ENCODE measurements at places on chromosomes 2 and 18.
A peak's percentile ranks its signal among the peaks of the same experiment; 100 is the strongest.

DNA sequence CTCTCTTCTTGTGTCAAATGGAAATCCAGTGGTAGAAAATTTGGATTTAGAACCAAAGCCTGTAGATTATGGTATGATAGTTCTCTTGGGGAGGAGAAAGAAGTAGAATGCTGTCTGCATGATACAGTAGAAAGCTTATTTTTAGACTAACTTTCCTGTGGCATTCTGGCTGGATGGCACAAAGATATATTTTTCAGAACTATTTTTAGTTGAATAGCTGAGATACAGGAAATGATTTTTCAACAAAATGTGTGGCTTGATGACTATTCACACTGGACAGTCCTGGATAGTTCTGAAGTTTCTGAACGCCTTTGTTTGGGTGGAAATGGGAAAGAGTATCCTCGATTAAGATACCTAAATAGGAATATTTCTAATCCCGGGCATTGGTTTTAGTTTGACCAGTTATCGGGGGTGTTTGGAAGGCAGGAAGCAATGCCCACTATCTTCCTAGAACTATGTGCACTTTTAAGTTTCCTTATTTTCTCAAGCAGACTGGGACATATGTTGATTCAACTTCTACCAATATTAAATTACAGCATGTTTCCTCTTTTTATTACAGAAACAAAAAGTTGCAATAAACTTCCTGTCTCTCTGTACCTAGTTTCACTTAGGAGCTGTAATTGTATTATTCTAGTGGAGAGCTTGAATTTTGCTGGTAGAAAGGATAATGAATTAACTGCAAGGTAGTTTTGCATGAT, 32.1 kb downstream of the GDF7 start:
- no peaks in the 10 kb centered on the region for H3K27me3 ChIP-seq
- H3K27ac ChIP-seq, result no peak overlapping the region
- no peaks in the 10 kb centered on the region for H3K36me3 ChIP-seq
- no peak for DNase-seq
- H3K4me3 ChIP-seq, result peak overlapping the region; percentile 73

- peak; percentile 84 for DNase-seq
- peaks cover 75% of the 10 kb centered on the region for H3K4me1 ChIP-seq
- peak overlapping the region; percentile 70 for H3K4me3 ChIP-seq
- H3K27ac ChIP-seq, result peak overlapping the region; percentile 95
- no peaks in the 10 kb centered on the region for H3K36me3 ChIP-seq
These were observed 74.4 kb upstream of the MAP4K4 start for GRCh38 chr2:101623031-101623521.

- peaks cover 2% of the 10 kb centered on the region for H3K36me3 ChIP-seq
- no peak for DNase-seq
- H3K27ac ChIP-seq, result no peak overlapping the region
These were observed 298.9 kb upstream of the TCF4 start for GRCh38 chr18:55886886-55887285.

DNA sequence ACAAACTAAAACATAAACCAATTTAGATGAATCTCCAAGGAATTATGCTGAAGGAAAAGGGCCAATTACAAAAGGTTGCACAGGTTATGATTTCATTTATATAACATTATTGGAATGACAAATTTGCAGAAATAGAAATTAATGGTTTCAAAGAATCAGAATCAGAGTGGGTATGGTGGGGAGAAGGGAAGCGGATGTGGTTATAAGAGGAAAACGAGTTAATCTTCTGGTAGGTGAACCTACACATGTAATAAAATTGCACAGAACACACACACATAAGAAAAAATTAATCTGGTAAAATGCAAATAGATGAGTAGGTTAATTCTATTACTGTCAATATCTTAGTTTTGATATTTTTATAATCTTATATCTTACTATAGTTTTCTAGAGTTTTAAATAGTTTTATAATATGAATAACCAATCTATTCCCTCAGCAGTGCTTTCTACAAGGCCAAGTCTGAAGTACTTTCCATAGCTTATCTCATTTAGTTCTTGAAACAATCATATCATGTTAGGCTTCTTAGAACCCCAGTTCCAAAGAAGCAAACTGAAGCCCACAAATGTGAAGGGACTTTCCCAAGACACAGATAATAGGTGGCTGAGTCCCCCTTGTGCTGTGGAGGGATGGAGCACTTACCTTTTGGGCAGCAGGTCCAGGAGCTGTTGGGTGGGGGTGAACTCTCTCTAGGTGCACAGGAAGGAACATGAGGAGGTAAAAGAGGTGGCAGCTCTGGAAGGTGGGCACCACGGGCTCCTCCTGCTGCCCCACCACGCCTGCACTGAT, 31.5 kb downstream of the ZNF519 start:
- no peak for DNase-seq
- H3K27ac ChIP-seq, result no peak overlapping the region
- H3K27me3 ChIP-seq, result no peaks in the 10 kb centered on the region
- H3K4me3 ChIP-seq, result no peak overlapping the region

DNA sequence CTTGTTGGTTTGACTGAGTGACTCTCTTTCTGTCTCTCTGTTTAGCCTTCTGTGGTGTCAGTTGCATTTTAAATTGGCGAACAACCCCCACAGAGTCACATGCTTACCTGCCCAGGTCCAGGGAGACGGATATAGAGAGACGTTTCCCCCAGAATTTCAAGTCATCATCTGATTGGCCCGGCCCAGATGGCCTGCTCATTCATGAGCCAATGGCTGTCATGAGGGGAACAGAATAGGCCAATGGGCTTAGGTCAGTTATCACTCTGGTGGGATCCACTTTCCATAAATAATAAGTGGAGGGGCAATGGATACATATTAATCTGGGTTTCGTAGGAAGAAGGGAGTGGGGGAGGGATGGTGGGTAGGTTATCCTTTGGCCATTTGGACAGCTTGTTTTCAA, 150.0 kb upstream of the SPRED2 start:
- no peak overlapping the region for H3K27ac ChIP-seq
- H3K4me1 ChIP-seq, result peaks cover 9% of the 10 kb centered on the region
- H3K27me3 ChIP-seq, result no peaks in the 10 kb centered on the region
- H3K4me3 ChIP-seq, result no peak overlapping the region
- no peaks in the 10 kb centered on the region for H3K36me3 ChIP-seq

DNA sequence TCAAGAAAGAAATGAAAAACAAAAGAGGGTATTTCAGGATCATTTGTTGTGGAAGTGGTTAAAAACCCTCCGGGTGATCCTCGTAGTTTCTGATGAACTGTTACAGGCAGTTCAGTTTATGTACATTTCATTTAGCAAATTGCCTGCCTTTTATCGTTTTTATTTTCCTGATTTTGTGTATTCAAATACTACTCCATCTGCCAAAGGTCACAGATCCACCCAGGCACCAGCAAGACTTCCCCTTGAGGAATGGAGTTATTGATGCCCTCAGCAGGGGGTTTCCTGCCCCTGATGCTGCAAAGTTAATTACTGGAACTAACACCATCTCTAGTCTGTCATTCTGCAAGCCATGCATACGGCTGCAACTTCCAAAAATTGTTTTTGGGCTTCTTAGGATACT, 641.9 kb downstream of the SLC4A3 start:
- no peak overlapping the region for H3K4me3 ChIP-seq
- no peaks in the 10 kb centered on the region for H3K27me3 ChIP-seq
- DNase-seq, result no peak

DNA sequence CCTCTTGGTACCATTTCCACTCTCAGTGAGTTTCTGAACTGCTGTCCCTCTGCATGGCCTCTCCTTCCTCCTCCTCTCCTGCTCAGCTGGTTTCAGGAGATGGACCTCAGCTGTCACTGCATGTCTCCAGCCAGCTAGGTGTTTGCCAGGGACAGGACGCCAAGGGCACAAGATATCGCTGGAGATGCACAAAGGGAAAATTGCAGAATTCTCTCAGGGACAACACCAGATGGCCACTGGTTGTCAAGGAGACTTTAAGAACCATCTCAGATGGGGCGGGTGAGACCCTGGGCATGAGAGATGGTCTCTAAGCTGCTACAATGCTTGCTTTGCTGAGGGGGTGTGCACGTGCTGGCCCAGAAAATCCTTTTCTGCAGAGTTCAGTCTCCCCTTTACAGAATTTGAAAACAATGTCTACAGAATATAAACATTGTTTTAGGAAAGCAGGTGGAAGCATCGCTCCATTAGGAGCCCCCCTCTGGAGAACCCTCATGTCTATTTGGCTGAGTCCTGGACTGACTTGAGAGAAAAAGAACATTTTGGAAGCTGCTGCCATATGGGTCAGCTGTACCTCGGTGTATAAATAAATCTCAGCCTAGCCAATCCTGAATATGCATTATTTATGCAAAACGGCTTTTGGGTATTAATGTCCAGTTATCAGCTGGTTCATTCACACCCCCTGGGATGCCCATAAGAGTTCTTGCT, 57.8 kb upstream of the SPP2 start:
- DNase-seq, result no peak
- no peak overlapping the region for H3K27ac ChIP-seq
- peaks cover 58% of the 10 kb centered on the region for H3K27me3 ChIP-seq
- H3K4me1 ChIP-seq, result peaks cover 12% of the 10 kb centered on the region

GRCh38 chr2:1979138-1979537, 234.8 kb upstream of the PXDN start:
- H3K36me3 ChIP-seq, result no peaks in the 10 kb centered on the region
- H3K4me1 ChIP-seq, result no peaks in the 10 kb centered on the region
- H3K27me3 ChIP-seq, result peaks cover 5% of the 10 kb centered on the region
- H3K27ac ChIP-seq, result no peak overlapping the region
- DNase-seq, result no peak
- no peak overlapping the region for H3K4me3 ChIP-seq

- peaks cover 27% of the 10 kb centered on the region for H3K4me1 ChIP-seq
- H3K27me3 ChIP-seq, result peaks cover 9% of the 10 kb centered on the region
- no peak for DNase-seq
- H3K4me3 ChIP-seq, result no peak overlapping the region
These were observed 156.5 kb upstream of the TPO start for GRCh38 chr2:1256632-1257324.

DNA sequence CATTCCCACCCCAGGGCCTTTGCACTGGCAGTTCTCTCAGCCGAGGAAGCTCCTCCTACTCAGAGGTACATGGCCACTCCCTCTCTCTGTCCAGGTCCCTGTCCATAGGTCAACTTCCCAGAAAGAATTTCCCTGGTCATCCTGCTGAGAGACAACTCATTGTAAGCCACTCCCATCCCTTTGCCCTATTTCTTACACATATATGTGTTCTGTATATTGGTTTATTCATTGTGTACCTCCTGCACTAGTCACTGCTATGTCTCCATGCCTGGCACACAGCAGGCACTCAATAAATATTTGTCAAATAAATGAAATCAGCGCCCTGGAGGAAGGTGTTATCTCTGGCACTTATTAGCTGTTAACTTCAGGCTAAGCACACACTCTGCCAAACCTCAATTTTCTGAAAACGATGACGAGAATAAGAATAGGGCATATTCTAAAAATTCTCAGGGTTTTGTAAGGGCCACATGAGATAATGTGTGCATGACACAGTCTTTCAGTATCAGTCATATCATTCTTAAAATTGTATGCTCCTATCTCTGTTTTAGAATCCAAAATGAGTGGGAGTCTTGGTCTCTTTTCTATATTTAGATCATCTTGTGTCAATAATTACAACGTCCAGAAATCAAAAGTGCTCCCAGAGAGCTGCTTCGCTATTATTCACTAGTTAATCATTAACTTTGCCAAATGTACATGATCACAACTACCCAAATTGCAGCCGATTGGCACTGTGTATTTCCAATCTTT, 198.0 kb downstream of the ALK start:
- no peaks in the 10 kb centered on the region for H3K4me1 ChIP-seq
- H3K36me3 ChIP-seq, result no peaks in the 10 kb centered on the region
- no peak overlapping the region for H3K27ac ChIP-seq

- H3K4me1 ChIP-seq, result peaks cover 24% of the 10 kb centered on the region
- peak overlapping the region; percentile 82 for H3K27ac ChIP-seq
- no peaks in the 10 kb centered on the region for H3K36me3 ChIP-seq
- DNase-seq, result peak; percentile 71
- H3K27me3 ChIP-seq, result peaks cover 8% of the 10 kb centered on the region
- peak overlapping the region; percentile 30 for H3K4me3 ChIP-seq
These were observed 13.3 kb downstream of the CHRNA1 start for GRCh38 chr2:174750923-174751441.

- no peaks in the 10 kb centered on the region for H3K27me3 ChIP-seq
- no peak for DNase-seq
- H3K4me3 ChIP-seq, result no peak overlapping the region
- H3K27ac ChIP-seq, result no peak overlapping the region
- no peaks in the 10 kb centered on the region for H3K36me3 ChIP-seq
These were observed 452.5 kb downstream of the ZNF516 start for GRCh38 chr18:76042511-76042910.

- H3K27me3 ChIP-seq, result peaks cover 13% of the 10 kb centered on the region
- no peaks in the 10 kb centered on the region for H3K4me1 ChIP-seq
- H3K4me3 ChIP-seq, result no peak overlapping the region
- no peaks in the 10 kb centered on the region for H3K36me3 ChIP-seq
- H3K27ac ChIP-seq, result no peak overlapping the region
- DNase-seq, result no peak
These were observed 148.5 kb downstream of the FHOD3 start for GRCh38 chr18:36446059-36446458.

- peak; percentile 79 for DNase-seq
- peak overlapping the region; percentile 85 for H3K4me3 ChIP-seq
- no peaks in the 10 kb centered on the region for H3K36me3 ChIP-seq
- H3K27me3 ChIP-seq, result no peaks in the 10 kb centered on the region
- peak overlapping the region; percentile 97 for H3K27ac ChIP-seq
These were observed 72.4 kb downstream of the ODC1 start for GRCh38 chr2:10375570-10376281.

DNA sequence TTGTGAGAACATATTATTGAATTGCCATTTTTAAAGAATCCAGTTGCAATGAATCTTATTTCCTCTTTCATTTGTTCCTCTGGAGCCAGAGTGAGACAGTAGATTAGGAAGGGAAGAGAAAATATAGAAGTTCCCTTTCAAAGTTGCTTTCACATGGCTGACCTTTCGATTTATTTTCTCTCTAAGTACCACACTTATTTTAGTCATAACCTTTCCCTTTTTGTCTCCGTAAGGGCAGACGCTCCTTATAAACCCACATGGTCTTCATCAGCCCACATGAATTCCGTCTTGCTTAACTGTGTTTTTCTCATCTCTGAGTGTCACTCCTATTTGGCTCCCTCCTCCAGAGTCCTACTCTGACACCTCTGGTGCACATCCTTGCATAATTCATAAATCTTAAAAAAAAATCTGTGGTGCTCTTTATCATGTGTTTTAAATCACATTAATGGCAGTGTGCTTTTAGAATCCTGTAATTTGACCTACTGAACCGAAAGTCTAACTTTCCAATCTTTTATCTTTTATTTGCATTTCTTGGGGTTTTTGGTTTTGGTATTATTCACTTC, 38.5 kb upstream of the ZNF396 start:
- peaks cover 14% of the 10 kb centered on the region for H3K36me3 ChIP-seq
- H3K27ac ChIP-seq, result peak overlapping the region; percentile 52
- no peak overlapping the region for H3K4me3 ChIP-seq
- no peaks in the 10 kb centered on the region for H3K27me3 ChIP-seq
- no peak for DNase-seq

DNA sequence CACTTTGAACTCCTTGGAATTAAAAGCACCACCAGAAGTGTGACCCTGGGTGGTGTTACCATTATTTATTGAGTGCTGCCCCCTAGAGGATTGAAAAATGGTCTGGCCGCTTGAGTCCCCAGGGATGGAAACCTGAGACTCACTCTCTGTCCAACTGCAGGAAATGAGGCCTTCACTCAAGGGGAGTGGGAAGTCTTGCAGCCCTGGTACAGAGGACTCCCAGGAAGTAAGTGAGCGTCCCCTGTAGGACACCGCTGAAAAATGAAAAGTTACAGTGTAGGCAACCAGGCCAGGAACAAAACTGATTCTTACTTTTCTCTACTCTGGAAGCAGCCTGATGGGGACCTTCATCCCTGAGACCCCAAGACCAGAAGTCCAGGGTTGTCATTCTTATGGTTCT, 2.2 kb upstream of the NRP2 start:
- H3K4me3 ChIP-seq, result peak overlapping the region; percentile 75
- H3K27ac ChIP-seq, result no peak overlapping the region
- peak; percentile 28 for DNase-seq
- H3K4me1 ChIP-seq, result peaks cover 44% of the 10 kb centered on the region

Measured in naive B cell (primary cell).